ENCODE measurements at places on chromosomes 3 and 15.

DNA sequence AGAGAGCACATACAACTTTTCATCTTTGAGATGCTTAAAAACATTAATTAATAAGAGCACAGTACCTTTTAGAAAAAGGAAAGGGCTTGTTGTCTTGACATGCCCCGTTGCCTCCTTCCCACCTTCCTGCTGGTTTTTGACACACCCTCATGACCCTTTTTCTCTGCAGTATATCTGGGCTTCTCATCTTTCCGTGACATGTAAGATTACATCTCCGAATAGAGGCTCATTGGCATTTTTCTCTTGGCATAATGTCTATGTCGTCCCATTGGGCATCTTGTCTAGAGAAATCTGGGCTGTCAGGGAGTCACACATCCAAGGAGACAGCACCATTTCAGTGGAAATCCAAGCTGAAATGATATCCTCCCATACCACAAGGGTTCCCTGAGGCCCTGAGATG is 64.1 kb downstream of the LRTM1 start:
- DNase-seq: no peak

DNA sequence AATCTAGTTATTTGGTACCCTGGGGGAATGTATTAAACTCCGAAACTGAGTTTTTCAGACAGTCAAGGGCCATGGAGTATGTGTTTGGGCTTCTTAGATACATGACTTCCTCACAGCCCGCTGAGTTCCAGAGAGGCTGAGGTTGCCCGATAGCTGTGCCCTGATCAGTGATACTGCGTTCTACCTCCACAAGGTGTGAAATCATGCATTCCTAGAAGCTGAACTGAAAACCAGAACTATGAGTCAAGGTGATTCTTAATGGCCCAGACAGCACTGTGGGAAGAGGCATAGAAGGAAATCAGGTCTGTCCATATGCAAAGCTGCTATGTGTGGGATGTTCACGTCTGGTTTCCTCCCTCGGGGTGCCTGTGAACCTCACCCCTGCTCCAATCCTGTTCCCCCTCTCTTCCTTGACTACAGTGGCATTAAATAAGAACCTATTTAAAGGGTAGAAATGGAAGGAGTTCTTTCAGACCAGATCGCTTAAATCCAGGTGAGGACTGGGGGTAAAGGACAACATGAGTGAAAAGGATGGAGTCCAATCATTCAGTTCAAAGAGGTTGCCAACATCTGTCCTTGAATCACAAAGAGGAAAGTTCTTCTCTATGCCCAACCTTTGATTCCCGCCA is 74.3 kb downstream of the MYO1E start:
- DNase-seq: no peak

DNA sequence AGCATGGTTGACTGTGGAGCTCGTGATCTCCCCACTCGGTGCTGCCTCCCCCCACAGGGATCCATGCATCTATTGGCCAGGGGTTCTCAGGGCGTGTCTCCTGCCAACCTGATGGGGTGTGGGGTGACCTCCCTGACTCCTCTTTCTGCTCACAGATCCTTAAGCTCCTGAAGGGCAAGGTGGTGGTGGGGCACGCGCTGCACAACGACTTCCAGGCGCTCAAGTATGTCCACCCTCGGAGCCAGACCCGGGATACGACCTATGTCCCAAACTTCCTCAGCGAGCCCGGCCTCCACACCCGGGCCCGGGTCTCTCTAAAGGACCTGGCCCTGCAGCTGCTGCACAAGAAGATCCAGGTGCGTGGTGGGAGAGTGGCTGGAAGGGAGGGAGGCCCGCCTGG is 7.9 kb downstream of the AEN start:
- DNase-seq: no peak

GRCh38 chr3:11539677-11540076 is 104.0 kb downstream of the VGLL4 start:
- no peak for DNase-seq

- no peak for DNase-seq
Measured at GRCh38 chr3:33467786-33468185, 27.6 kb upstream of the UBP1 start.

DNA sequence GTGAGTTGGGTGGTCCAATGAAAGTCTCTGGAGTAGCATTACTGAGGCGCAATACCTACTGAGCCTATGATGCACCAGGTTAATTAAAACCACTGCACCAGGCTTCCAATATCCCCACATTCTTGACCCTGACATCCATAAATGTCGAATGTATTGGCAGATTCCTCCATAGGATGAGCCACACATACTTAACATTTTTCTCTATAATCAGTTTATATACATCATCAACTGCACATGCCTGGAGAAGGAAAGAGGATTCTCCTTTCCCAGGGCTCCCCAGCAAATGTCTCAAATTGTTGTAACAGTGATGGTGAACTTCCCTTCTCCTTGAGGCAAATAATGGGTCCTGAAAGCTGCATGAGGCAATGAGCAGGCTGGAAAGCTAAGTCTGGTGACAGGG is 82.3 kb upstream of the LPP start:
- no peak for DNase-seq

DNA sequence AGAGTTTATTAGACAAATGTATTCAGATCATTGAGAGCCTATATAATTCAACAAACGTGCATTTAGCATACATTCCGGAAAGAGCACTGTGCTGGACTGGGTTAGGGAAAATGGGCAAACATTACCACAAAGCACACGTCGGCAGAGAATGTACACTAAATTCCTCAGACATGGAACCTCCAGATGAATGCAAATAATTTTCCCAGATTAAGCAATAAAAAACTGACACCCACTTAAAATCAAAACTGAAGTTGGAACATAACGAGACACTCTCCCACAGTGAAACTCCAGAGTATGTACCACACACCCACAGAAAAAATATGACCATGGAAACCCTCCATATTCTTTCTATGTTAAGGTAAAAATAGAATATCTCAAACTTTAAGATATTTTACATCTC is 4.8 kb downstream of the SECISBP2L start:
- no peak for DNase-seq

- no peak for DNase-seq
Measured at GRCh38 chr3:123343296-123344174, 105.4 kb downstream of the ADCY5 start.

DNA sequence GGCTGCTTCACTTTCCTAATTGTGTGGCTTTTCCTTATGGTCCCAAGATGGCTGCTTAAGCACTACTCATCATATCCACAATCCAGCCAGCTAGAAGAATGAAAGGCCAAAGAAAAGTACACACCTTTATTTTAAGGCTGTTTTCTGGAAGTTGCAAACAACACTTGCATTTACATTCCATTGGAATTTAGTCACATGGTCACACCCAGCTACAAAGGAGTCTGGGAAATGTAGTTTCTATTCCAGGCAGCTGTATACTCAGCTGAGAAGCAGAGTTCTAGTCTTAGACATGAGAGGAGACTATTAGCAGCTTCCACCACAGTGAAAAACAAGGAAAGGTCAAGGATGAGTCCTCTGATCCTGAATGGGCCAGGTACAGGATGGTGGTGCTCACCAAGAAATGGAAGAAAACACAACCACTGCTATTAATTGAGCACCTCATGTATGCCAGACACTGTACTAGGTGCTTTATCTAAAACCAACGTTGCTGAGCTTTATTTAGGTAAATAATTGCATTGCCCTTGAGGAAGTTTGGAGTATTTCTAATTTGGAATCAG is 28.0 kb upstream of the ATG7 start:
- DNase-seq: no peak

GRCh38 chr15:57762302-57762701 is 55.8 kb downstream of the POLR2M start:
- no peak for DNase-seq

DNA sequence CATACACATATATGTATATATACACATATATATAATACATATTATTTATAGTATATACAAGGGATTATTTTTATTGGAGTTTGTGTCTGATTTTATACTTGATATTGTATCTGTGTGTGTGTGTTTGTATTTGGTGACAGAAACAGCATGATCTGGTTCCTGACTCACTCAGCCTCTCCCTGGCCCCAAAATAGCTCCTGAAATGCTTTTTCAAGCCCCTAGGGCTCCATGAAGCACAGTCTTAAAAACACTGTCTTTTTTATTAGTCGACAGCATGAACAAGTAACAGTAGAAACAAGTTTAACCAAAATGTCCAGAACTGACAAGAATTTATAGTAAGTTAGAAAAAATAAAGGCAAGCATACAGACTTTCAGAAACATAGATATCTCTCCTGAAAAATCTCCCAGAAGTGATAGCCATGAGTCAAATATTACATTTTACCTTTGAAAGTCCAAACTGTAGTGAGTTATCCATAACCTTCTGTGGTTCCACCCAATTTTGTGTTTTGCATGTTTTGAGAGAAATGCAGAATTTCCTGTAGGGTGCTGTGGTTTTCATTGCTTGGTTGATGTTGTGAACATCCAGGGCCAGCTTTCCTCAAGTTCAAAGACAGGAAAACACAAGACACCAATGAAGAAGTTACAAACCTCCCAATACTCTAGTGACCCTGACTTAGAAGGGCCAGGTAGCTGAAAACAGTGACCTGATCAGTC is 98.5 kb upstream of the CCDC80 start:
- DNase-seq: no peak

DNA sequence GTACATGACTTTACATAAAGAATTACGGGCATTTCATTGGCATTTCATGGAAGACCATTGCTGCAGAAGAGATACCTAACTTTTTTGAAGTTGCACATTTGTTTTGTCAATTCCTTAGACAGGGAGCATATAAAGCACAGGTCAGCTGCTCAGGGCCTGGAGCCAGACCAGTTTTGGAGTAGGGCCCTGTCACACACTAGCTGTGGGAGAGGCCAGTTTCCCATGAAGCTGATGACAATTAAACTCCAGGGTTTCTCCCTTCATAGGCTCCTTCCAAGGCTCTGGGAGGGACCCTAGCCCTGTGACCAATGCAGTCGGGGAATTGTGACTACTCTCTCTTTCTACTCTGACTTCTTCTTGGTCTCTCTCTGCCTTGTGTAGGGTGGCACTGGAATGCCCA is 107.3 kb upstream of the SELENOK start:
- no peak for DNase-seq
